Stimulated activated CD4-positive, alpha-beta T cell treated with anti-CD3 and anti-CD28 coated beads, Interleukin-12 subunit alpha, Interleukin-12 subunit beta, amount 100 ng/mL, for 48 hours (primary cell): ENCODE measurements at places on chromosomes 2 and 18.

DNA sequence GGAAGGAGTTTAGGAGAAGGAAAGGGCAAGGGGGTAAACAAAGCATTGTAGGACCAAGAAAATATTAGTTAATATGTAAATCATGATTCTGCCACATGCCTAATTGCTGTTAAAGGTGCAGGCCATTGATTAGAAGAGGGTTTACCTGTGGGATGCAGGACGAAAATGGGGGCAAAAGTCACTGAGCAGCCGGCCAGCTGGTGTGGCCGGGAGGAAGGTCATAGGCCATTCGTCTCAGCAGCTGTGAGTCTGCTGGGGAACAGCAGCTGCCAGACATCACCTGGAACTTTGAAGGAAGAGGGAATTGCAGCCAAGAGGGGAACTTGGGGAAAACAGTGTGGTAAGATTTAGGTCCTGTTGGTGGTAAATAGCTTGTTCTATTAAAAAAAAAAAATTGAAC, 184.4 kb downstream of the DYSF start:
- no peak for DNase-seq

DNA sequence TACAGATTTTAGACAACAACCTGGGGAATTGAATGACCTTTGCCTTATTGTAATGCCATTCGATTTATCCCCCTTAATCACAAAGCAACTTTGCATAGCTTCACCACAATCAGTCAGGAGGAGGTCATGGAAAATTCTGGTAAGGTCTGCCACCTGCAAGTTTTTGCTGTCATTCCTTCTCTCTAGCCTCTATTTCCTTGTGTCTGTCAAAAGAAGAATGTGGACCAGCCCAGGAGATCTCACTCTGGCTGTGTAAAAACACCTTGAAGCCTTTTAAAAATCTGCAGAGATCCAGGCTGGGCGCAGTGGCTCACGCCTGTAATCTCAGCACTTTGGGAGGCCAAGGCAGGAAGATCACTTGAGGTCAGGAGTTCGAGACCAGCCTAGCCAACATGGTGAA, 74.1 kb upstream of the BZW1 start:
- DNase-seq = no peak

GRCh38 chr2:157902692-157903091, 26.6 kb upstream of the ACVR1 start:
- no peak for DNase-seq

GRCh38 chr18:24127735-24128134, 11.1 kb upstream of the CABYR start:
- DNase-seq = no peak

GRCh38 chr2:142285480-142285879, 154.7 kb upstream of the LRP1B start:
- DNase-seq = no peak

- DNase-seq = peak; percentile 39
These were observed 62.7 kb downstream of the ZCCHC2 start for GRCh38 chr18:62585274-62586150.

GRCh38 chr2:69490486-69490885, 53.3 kb upstream of the NFU1 start:
- peak; percentile 19 for DNase-seq

DNA sequence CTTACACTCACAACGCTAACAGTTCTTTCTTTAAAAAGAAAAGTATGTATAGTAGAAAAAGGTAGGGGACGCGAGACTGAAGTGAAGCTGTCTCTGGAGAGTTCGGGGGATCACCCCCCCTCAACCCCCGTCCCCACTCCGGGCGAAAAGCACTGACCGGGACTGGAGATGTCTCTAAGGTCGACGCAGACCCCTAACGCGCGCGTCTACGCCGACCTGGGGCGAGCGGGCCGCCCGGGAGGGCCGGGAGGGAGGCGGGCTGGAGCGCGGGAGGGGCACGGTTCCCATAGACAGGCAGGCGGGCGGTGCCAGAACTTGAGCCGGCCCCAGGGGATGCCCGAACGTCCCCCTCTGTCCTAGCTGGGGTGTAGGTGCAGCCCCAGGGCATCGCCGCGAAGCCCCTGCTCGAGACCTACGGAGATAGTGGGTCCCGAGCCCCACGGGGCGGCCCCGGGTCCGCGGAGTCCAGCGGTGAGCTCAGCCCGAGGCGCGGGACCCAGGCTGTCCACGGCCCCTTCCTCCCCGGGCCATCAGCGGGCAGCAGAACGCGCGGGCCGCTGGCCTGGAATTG, 82.2 kb downstream of the CHRNA1 start:
- DNase-seq = no peak

DNA sequence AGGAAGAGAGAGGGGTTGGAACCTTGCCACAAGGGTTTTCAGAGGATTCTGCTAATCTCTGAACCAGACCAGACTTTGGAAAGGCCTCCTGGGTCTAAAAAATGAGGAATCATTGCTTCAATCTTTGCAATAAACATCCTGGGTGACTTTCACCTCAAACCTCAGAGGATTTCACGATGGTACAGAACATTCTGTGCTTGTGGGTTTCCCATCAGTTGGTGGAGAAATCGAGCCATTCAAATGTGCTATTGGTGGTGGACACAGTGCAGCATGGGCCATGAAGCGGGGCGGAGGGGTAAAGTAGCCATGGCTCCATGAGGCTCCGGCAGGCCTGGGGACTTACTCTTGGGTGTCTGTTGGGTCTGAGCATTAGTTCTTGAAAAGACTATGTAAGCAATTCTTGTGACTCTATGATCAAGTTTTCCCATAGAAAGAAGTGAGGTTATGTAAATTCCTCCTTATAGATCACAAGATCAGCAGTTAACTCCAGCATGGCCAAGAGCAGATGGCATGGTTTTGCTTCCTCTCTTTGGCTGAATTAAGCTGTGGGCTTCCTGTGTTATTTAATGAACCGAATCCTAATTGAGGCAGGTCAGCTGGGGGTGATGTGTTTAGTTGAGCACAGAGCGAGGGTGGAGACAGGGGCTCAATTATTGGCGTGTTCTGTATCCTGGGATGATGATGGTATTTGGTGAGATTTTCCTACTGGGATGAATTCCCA, 1.9 kb upstream of the IL1R2 start:
- DNase-seq = no peak

DNA sequence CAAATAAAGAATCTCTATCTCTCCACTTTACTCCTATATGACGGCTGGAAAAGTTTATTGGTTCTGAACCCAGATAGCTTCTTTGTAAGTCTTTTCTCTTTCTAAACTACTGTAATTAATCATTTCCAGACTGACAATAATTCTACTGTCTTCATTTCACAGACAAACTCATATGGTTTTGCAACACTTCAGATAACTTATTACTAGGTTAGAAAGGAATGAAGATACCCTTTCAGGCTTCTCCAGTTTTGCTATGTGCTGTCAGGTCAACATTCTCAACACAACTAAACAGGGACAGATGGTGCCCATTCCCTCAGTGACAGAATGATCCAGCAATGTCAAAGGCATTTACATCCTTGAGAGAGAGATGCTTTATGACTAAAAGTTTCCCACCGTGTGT, 198.5 kb upstream of the ITGA4 start:
- no peak for DNase-seq

GRCh38 chr2:200329798-200330197, 23.3 kb downstream of the SPATS2L start:
- DNase-seq = no peak

GRCh38 chr18:24679062-24679461, 218.6 kb downstream of the HRH4 start:
- DNase-seq = no peak

DNA sequence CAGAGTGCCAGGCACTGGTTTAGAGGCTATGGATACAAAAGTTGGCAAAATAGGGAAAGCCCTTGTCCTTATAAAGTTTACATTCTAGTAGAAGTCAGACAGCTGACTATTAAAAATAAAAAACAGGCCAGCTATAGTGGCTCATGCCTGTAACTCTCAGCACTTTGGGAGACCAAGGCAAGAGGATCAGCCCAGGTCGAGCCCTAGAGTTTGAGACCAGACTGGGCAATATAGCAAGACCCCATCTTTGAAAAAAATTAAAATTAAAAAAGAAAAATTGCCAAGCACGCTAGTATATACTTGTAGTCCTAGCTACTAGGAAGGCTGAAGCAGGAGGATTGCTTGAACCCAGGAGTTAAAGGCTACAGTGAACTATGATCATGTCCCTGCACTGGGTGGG, 12.5 kb downstream of the ERICH2 start:
- DNase-seq = no peak

DNA sequence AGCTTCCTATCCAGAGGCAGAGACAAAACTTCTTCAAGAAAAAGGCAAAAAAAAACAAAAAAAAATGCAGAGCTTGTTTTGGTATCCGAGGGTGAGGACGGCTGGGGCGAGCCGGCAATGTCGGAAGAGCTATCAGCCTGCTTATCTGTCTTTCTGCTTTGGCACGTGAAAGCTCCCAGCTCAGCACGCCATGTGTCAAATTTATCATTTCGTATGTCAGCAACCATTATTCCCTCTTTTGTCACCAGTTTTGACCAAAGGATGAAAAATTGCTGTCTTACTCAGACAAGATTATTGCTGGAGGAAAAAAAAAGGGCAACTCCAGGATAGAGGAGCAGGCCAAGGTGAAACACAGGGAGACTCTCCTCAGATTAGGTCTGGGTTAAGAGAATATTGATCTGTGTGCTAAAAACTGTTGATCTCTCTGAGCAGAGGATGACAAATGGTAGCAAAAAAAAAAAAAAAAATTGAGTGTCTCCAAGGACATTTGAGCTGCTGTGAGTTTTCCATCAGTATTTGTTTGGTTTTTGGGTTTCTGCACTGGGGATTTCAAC, 532.0 kb upstream of the POU3F3 start:
- no peak for DNase-seq

- no peak for DNase-seq
These were observed 8.2 kb upstream of the RBM44 start for GRCh38 chr2:237790353-237790752.

DNA sequence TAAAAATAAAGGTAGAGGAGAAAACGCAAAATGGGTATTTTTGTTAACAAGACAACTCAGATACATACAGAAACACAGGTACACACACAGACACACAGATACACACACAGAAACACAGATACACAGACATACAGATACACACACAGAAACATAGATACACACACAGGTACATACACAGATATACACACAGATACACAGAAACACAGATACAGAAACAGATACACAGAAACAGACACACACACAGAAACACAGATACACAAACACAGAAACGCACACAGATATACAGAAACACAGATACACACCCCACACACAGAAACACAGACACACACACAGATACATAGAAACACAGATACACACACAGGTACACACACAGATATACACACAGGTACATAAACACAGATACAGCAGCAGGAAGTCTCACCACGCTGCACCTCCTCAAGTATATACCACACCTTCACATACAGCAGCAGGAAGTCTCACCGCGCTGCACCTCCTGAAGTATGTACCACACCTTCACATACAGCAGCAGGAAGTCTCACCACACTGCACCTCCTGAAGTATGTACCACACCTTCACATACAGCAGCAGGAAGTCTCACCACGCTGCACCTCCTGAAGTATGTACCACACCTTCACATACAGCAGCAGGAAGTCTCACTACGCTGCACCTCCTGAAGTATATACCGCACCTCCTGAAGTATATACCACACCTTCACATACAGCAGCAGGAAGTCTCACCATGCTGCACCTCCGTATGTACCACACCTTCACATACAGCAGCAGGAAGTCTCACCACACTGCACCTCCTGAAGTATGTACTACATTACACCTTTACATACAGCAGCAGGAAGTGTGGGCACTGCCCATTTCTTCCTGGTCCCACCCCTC, 250.5 kb downstream of the HDAC4 start:
- DNase-seq = no peak

DNA sequence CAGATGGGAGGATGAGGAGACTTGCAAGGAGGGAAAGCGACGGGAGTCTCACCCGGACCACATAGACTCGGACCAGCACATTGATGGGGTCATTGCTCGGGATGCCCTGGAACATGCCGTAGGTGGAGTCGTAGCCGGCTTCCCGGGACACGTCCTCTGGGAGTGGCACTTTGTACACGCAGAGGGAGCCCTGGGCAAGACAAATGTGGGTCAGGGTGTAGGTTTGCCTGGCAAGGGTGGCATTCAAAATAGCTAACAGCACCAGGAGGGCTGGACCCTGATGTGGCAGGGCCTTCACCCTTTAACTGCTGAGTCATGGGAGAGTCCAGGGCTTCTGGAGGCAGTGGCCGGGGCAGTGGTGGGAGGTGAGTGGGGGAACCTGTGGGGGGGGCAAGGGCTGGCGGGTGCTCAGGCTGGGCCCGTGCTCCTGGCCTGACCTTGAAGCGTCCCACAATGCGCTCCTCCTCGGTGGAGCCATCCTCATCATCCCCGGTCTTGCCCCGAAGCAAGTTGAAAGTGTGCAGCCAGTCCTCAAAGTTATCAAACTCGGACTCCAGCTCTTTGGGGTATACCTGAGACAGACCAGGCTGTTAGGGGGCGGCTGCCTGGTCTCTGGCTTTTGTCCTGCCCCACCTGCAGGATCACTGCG, 11.1 kb downstream of the OTOF start:
- DNase-seq = no peak

DNA sequence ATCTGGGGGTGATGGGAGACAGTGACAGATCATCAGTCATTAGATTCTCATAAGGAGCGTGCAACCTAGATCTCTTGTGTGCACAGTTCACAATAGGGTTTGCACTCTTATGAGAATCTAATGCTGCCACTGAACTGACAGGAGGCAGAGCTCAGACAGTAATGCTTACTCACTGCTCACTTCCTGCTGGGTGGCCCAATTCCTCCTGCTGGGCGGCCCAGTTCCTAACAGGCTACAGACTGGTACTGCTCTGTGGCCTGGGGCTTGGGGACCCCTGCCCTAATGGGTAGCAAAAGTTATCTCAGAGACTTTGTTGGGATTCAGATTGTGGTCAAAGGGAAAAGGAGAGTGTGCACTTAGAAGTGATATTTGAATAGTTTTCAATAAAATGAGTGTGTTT, 840.1 kb upstream of the ID2 start:
- DNase-seq = no peak

DNA sequence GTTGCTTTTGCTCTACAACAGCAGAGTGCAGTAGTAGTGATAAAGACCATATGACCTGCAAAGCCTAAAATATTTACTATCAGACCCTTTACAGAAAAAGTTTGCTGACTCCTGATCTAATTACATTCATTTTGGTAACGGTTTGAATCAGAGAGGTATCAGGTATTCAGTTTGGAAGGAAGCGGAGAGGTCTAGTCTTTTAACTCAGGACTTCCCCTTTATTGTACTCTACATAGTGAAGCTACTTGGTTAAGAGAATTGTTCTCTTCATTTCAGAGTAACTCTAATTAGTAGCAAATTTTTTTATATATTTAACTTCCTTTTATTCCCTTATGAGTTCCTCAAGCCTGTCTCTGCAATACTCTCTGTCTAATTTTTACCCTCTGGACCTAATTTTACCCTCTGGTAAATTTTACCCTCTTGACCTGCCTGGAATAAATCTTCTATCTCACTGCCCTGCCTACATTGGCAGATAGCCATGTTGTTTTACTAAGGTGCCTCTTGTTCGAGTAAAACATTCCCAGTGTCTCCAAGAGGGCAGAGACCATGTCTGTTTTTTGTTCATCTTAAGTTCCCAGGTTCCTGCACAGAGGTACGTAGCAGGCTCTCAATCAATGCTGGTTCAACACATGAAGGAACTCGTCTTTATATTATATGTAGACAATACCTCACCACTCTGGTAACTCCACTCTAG, 170.6 kb downstream of the DNAH6 start:
- DNase-seq = no peak
